ENCODE measurements at places on chromosomes 11 and 22. TPM values are rescaled to one million over a fixed set of nuclear protein-coding genes. Genes with fewer than 3 reads are reported as not detected.

The ZNF215 gene
- 6.4 TPM for total RNA-seq

DNA sequence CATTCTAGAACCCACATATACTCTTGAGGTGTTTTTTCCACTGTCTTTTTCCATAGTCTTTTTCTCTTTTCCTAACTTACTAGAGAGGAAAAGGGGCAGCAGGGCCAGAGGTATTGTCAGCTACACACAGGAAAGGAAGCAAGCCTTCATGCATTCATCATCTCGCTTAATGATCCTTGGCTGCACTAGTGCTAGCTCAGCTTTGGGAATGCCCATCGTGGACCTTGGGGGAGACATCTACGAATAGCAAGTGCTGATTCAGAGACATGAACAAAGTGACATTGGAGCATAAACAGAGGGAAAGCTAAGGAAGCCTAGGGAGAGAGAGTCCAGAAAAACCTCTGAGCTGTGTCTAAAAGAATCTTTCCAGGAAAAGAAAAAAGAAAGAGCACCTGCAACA, 466.3 kb upstream of the ARHGAP42 start:
- H3K4me1 ChIP-seq, result no peaks in the 10 kb centered on the region
- no peak overlapping the region for H3K27ac ChIP-seq
- DNase-seq, result no peak
- no peaks in the 10 kb centered on the region for H3K27me3 ChIP-seq
- H3K4me3 ChIP-seq, result no peak overlapping the region

DNA sequence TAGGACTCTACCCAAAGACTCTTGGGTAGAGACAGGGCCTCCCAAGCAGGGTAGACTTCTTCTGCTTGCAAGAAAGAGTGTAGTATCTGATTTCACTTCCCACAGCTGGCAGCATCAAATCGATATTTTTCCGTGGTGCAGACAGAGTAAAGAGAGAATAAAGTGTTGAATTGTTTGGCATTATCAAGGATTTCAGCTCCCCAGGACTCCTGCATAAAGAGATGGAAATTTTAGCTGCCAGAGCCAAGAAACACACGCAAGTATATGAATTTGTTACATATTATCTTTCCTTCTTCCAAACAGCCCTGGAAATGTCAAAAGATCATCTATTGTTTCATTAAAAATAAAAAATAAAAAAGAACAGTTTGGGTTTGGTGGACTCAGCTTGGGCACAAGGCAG, 136.8 kb downstream of the PKNOX2 start:
- no peaks in the 10 kb centered on the region for H3K4me1 ChIP-seq
- no peaks in the 10 kb centered on the region for H3K27me3 ChIP-seq
- no peak overlapping the region for H3K4me3 ChIP-seq
- H3K36me3 ChIP-seq, result no peaks in the 10 kb centered on the region

- H3K27ac ChIP-seq, result peak overlapping the region; percentile 28
- no peaks in the 10 kb centered on the region for H3K4me1 ChIP-seq
- H3K36me3 ChIP-seq, result no peaks in the 10 kb centered on the region
- peak; percentile 86 for DNase-seq
- no peaks in the 10 kb centered on the region for H3K27me3 ChIP-seq
Observed at GRCh38 chr11:106988151-106989077, 29.9 kb downstream of the GUCY1A2 start.

The SLC5A1 gene
- total RNA-seq, result 3.0 TPM

GRCh38 chr11:66639066-66639813, 737 bp downstream of the RBM4 start:
- no peak for DNase-seq
- no peaks in the 10 kb centered on the region for H3K27me3 ChIP-seq
- peaks cover 20% of the 10 kb centered on the region for H3K36me3 ChIP-seq

All from kidney (tissue), 22 donors.